ENCODE measurements at places on chromosomes 2 and 18.

DNA sequence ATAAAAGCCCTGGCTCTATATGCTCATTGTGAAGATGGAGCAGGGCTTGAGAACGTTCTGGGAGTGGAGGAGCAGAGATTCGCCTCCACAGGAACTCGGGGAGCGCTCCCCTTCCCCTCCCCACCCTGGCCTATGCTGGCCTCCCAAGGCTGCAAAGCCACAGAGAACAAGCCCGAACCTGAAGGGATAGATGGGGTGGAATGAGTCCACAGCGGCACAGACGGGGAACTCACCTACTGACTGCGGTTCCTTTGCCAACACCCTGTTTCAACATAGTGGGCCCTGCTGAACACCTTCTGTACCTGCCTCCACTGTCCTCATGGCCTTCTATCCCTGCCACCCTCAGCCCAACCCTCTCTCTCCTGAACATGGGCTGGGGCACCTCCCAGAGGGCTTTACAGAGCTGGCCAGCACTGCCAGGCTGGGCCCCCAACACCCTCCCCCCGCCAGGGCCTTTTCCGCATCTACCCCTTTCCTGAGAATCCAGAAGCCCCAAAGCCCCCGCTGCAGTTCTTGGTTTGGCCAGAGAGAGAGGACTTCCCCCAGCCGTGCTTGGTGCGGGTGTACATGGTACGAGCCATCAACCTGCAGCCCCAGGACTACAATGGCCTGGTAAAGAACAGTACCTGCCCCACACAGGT lies 41.5 kb downstream of the LMAN2L start:
- no peak for DNase-seq

DNA sequence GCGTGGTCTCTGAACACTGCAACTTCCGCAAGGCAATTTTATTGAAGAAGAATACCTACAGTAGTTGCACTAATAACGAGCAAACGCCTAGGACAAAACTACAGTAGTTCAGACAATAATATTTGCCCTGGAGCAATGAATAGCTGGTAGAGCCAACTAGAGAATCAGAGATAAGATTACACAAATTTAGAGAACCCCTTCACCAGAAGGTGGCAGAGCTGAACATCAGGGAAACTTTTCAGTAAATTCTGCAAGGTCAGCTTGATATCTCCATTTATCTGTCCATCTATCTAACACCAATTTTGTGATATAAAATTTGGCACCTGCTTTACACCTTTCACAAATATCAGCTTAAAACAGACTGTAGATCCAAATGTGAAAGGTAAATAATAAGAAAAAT lies 43.8 kb downstream of the CDH19 start:
- no peak for DNase-seq

DNA sequence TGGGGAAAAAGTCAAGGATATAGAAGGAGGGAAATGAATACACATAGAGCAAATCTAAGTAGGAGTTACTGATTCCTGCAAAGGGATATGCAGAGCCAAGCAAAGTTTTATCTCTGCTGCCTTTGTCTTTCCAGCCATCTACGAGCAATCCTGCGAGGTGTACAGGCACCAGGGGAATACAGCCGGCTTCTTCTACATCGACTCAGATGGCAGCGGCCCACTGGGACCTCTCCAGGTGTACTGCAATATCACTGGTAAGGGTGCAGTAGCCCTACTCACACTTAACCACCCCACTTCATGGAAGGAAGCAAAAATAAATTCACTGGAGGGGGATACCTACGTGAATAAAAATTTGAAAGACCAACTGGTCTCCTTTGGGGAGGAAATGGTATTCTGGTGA lies 584.6 kb downstream of the CNTNAP5 start:
- no peak for DNase-seq

GRCh38 chr2:17226941-17227490 lies 291.2 kb downstream of the RAD51AP2 start:
- no peak for DNase-seq

DNA sequence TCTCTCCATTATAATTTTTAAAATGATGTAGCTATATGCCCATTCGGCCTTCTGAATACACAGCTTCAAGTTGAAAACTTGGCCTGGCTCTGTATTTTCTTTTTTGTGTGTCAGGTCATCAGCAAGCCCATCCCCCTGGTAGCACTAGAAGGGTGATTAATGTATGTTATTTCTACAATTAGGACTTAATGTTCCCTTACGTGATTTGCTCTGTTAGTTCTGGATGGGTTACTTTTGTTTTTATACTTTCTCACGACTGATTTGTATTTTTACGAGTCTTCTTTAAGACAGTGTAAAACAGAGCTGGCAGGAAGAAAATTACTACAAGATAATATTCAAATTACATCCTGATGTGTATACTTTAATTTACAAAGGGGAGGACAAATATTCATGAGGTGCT lies 88.4 kb upstream of the RGPD4 start:
- DNase-seq = no peak

DNA sequence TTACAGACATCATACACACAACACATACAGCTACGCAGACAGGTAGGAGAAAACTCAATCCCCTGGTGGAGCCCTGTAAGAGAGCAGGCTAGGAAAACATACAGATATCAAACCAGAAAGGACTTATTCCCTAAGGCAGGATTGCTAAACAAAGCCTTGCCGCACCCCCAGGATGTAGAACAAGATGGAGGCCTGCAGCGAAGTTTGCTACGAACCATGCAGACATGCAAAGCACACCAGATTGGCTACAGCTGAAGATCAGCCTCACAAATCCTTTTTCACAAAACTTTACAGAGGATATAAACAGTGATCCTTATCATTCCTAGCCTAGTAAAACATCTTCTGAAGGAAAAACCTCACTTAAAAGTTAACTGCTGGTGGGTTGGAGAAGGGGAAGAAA lies 28.3 kb downstream of the C18orf54 start:
- DNase-seq = no peak
